ENCODE measurements at places on chromosomes 13 and 19.

DNA sequence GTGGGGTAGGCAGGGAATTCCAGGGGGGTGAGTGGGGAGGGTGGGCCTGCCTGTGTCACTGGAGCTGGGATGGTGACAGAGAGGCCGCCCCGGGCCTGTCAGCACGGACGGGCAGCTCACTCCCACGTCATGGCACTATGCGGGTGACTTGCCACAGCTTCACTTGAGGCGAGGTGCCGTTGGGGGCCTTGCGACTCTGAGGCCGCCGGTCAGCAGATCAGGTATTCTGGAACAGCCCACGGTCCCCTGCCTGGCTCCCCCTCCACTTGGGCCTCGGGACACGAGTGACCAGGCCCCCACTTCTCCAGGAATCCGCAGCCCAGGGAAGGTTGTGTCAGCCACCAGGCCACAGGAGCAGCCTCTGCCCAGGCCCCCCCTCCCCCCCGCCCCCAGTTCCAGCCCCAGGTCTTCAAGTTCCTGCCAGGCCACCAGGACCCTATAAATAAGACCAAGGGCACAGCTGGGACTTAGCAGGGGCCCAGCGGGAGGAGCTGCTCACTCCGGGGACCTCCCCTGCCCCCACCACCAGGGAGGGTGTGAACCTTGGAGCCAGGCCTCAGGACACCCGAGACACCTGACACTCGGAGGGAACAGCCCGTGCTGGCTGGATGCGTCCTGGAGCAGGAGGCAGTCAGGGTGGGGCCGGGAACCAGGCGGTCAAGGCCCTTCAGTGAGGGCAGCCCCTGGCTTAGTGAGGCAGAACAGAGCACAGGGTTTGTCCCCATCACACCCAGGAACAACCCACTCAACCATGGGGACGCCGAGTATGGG lies 2.7 kb upstream of the MIDN start:
- no peak for DNase-seq

GRCh38 chr19:34225659-34226015 lies 28.7 kb upstream of the GARRE1 start:
- DNase-seq, result no peak

DNA sequence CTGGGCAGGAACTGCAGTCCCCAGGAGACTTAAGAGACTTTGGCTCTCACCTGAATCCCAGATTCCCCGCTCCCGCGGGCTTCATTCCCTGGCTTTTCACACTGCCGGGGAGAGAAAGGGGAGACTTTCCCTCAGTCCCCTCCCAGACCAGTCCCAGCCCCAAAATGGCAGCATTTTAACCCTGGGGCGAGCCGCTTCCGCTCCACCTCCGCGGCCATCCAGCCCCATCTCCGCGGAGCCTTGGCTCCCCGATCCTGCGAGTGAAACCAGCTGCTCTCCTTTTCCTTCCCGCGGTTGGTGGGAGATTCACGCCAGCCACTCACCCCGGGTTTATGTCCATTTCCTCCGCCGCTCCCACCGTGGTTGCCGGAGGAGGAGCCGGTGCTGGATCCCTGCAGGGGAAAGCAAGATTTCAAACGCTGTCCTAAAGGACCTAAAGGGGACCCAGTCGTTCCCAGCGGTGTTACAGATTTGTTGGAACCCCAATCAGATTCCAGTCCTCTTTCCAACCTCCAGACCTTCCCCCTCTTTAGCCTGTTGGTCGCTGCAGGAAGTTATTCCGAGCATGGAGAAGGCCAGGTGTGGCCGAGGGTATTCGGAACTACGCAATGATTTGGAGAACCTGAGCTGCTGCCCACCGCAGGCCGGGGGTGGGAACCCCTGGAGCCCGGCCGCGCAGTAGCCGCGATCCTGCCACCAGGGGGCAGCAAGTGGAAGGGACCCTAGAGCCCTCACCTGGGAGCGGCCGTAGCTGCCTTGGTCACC lies 3.4 kb downstream of the DMKN start:
- DNase-seq, result peak; percentile 38

- DNase-seq, result no peak
These were observed 750.6 kb downstream of the DIAPH3 start for GRCh38 chr13:59413126-59413525.

- no peak for DNase-seq
These were observed 2.1 kb upstream of the ZNF578 start for GRCh38 chr19:52451241-52451640.

DNA sequence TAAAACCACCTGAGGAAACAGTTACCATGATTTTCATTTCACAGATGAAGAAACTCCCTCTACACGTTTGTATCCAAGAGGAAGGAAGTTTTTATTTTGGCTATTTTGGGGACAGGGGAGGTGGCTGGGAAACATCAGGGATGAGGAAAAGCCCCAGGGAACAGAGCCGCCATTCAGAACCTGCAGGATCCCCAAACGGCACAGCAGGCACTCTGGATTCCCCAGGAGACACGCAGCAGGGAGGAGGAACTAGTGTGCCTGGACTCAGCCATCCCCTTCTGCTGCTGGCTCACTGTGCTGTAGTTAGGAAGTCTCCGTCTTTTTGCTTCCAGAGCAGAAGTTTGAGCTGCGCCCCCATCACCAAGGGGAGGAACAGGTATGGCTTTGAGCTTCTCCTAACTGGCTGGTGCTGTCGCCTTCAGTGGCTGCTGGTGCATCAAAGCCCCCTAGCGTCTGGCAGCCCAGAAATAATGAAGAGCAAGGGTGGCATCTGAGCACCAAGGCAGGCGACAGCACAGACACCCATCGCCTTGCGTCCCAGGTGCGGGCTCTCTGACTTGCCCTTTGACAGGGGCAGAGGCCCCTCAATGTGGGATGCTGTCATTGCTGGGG lies 4.2 kb downstream of the NAPA start:
- DNase-seq, result no peak

DNA sequence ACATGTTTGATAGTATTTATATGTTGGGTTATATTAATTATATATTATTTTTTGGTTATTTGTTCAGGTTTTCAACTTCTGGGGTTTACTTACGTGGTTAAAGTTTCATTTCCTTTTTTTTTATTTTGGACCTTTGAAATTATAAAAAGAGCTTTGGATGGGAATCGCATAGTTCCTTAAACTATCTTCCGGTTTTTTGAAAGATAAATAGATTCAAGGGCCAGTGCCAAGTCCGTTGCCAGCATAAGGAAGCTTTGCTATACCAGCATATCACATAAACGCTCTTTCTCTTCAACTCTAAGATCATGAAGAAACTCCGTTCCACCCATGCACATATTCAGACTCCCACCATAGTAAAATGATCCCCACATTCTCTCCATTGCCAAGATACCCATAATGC lies 7.4 kb upstream of the OXGR1 start:
- no peak for DNase-seq

DNA sequence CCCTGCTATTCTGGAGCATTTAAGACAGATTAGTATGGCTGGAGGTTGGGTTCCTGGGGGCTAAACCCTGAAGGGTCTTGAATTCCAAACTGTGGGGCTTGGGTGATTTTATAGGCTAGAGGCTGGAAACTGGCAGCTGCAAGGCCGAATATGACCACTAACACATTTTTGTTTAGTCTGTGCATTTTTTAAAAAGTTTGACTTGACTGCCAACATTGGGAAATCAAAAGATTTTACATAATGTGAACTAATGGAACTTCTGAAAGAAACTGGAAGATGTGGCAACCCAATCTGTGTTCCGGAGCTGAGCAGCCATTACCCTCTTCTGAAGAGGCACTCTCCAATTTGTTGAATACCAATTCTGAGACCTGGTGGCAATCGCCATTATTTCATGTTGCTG lies 5.1 kb downstream of the ZNF784 start:
- DNase-seq, result peak; percentile 38

DNA sequence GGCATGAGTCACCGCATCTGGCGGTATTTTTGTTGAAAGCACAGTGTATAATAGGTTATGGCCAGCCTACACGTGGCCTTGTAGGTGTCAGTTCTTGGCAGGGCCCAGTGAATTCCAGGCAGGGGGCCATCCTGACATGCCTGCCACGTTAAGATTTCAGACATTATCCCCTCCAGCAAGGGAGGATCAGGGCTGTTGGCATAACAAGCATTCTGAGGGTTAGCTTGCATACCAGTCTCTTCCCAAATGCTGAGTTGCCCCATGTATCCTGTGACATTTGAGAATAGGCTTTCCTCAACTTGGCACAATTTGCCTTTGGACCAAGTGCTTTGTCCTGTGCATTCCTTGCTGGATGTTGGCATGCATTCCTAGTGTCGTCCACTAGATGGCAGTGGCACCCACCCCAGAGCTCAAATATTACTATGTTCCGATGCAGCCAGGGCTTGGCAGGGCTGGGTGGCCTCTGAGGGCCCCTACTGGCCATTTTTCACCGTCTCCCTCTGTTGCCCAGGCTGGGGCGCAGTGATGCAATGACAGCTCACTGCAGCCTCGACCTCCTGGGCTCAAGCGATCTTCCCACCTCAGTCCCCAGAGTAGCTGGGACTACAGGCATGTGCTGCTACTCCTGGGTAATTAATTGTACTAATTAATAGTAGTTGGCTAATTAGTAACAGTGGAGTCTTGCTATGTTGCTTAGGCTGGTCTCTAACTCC lies 31.2 kb downstream of the NLRP12 start:
- peak; percentile 92 for DNase-seq

DNA sequence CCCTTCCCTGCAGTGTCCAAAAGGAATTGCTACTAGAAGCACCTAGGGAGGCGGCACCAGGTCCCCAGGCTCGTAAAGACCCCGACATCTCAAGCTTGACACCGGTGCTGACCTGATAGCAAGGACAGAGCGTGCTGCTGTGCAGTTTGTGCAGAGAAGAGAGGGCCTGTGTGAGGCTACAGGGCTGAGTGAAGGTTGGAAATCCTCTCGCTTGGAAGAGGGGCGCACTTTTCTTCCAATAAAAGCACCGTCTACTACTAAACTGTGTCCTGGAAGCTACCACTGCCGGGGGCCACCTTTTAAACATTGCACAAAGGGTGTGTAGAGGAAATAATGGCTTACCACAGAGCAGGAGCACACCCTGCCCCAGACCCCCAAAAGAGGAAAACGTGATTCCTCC lies 11.0 kb downstream of the TMEM272 start:
- DNase-seq, result no peak

GRCh38 chr13:40452038-40452666 lies 214.3 kb downstream of the FOXO1 start:
- DNase-seq, result no peak

- DNase-seq, result peak; percentile 39
These were observed 536 bp downstream of the FAM32A start for GRCh38 chr19:16185768-16186123.

- no peak for DNase-seq
These were observed 52.5 kb downstream of the STK24 start for GRCh38 chr13:98524391-98524790.

GRCh38 chr19:3362217-3362906 lies 4.0 kb upstream of the NFIC start:
- no peak for DNase-seq

GRCh38 chr19:37997911-37998344 lies 90.9 kb downstream of the SIPA1L3 start:
- peak; percentile 98 for DNase-seq

- DNase-seq, result no peak
These were observed 6.8 kb upstream of the ECH1 start for GRCh38 chr19:38838208-38838985.

- DNase-seq, result no peak
These were observed 13.3 kb downstream of the COL4A1 start for GRCh38 chr13:110293649-110294048.

GRCh38 chr13:40352802-40353562 lies 313.5 kb downstream of the FOXO1 start:
- DNase-seq, result peak; percentile 45

DNA sequence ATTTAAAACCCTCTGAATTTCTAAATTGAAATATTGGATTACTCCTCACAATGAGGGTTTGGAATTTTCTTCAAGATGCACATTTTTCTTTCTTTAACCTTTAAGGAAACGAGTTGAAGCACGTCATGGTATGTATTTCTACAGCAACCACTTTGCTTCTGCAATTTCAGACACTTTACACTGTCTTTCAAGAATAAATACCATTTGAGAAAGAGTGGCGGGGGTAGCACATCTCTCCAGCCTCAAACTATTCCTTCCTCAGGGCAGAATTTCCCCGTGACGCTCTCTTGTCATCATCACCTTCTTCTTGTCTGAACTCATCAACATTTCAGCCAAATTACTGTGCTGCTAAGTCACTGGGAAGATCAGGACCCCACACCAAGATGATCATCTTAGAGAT lies 1073.4 kb downstream of the EFNB2 start:
- DNase-seq, result no peak

DNA sequence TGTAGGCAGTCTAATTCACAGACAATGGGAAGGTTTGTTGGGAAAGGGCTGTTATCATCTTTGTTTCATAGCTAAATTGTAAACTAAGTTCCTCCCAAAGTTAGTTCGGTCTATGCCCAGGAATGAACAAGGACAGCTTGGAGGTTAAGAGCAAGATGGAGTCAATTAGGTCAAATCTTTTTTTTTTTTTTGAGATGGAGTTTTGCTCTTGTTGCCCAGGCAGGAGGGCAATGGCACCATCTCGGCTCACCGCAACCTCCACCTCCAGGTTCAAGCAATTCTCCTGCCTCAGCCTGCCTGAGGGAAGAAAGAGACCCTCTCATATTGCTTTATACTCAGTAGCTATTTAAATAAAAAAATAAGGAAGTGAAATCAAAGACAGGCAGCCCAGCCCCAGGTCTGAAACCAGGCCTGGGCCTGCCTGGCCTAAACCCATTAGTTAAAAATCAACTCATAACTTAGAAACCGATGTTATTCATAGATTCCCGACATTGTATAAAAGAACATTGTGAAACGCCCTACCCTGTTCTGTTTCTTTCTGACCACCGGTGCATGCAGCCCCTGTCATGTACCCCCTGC lies 297.4 kb upstream of the SGCG start:
- no peak for DNase-seq

GRCh38 chr13:97986835-97987234 lies 33.4 kb downstream of the IPO5 start:
- no peak for DNase-seq

GRCh38 chr19:33535226-33535625 lies 13.6 kb upstream of the PEPD start:
- peak; percentile 20 for DNase-seq

DNA sequence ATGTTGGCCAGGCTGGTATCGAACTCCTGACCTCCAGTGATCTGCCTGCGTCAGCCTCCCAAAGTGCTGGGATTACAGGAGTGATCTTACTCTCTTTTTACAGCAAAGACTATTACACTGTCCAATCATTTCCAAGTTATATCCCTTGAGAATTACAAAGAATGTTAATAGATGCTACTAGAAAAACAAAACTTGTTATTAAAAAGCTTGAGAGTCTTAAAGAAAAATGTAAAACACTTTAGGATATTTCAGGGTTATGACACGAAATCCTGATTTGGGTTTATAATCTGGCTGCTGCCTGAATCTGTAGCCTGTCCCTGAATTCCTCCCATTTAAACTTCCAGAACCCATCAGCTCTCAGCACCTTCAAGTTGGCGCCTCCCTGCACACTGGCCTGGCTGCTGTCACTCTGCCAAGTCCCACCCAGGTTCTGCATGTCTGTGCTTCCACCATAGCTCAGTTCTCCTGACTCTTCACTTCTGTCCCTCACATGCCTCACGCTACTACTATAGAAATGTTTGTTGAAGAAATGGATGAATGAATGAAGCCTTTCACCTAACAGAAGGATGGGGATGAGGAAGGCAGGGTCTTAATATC lies 55.8 kb upstream of the RFXAP start:
- no peak for DNase-seq
